ENCODE measurements at places on chromosomes 3 and 15.

GRCh38 chr3:157075693-157076420 is 84.1 kb downstream of the CCNL1 start:
- DNase-seq: no peak

DNA sequence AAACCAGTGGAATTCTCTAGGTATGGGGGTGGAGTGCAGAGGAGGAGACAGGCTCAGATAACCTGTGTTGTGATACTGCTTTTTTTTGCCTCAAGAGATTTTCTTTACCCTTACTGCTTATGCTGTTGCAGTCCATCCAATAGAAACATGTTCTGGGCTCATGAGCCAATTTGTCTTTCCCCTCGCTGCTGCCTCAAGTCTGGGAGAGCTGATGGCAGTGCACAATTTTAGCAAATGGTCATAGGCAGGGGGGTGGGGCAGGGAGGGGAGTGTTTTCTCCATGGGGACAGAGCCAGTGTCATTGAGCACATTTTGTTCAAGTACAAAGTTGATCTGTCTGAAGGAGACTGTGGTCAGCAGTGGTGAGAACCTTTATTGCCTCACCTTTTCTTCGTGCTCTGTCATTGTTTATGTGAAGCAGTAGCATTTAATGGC is 134.9 kb downstream of the MBNL1 start:
- DNase-seq: no peak

- DNase-seq: no peak
Observed at GRCh38 chr3:191005790-191006189, 143.3 kb upstream of the GMNC start.

- no peak for DNase-seq
Observed at GRCh38 chr15:69843900-69844304, 253.8 kb downstream of the TLE3 start.

- DNase-seq: no peak
Observed at GRCh38 chr15:36498916-36499315, 80.5 kb upstream of the CDIN1 start.

DNA sequence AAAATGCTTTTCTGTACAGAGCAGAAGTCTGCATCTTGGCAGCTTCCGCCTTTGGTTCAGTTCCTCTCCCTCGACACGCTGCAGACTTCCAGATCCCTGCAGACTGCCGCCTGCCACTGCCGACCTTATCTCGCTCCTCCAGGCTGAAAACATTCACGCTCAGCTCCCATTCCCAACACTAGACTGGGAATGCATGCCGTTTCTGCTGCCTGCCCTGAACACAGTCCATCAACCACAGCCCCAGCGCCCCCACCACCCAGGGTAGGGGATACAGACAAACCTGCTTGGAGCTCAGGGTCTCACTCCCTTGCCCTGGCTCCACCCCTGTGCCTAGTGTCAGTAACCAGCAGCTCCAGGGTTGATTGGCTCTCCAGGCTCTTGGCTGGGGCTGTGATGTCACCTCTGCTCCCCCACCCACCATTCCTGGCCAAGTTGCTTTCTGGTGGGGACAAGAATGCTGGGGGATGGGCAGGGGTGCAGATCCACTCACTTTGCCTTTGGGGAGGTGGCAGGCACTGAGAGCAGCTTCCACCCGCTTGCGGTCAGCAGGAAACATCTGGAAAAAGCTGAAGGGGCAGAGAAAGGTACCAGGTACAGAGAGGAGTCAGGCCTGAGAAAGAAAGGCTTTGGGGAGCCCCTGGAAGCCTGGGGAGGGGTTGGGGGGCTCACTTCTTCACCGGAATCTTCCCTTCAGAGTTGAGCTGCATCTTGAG is 6.1 kb downstream of the PLCB2 start:
- no peak for DNase-seq

DNA sequence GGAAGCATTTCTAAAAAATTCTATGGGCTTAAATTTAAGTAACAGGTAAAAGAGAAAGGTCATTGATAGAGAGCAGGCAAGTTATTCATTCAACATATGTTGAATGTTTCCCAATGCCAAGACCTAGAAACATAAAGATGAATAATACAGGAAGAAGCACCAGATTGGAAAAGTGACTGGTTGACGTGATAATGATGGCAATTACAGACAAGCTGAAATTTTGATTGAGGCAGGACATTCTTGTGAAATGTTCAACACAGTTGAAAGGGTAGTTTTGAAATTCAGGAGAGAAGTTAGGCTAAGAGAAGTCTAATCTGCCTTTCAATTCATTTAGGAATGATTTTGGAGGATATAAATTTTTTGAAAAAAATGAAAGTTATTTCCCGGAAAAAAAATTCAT is 536.3 kb upstream of the NAALADL2 start:
- DNase-seq: no peak

- DNase-seq: no peak
Observed at GRCh38 chr15:59741274-59741906, 52.3 kb upstream of the BNIP2 start.

DNA sequence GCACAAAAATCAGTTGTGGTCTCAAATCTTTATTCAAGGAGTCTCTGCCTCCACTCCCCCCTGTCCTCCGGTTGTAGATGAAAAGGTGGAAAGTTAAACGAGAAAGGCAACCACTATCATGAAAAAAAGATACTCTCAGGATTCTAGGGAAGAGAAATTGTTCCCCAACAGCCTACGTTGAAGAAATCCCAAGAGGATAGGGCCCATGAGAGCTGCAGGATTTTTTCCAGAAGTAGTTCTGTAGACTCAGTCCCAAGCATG is 14.3 kb downstream of the ZIC1 start:
- DNase-seq: no peak

GRCh38 chr3:23096041-23096440 is 107.1 kb upstream of the UBE2E2 start:
- no peak for DNase-seq

- no peak for DNase-seq
Observed at GRCh38 chr3:171829841-171830517, 13.2 kb upstream of the TMEM212 start.

GRCh38 chr3:134059035-134059601 is 29.4 kb upstream of the SLCO2A1 start:
- DNase-seq: no peak

- DNase-seq: no peak
Observed at GRCh38 chr3:40994611-40995010, 204.7 kb upstream of the CTNNB1 start.

DNA sequence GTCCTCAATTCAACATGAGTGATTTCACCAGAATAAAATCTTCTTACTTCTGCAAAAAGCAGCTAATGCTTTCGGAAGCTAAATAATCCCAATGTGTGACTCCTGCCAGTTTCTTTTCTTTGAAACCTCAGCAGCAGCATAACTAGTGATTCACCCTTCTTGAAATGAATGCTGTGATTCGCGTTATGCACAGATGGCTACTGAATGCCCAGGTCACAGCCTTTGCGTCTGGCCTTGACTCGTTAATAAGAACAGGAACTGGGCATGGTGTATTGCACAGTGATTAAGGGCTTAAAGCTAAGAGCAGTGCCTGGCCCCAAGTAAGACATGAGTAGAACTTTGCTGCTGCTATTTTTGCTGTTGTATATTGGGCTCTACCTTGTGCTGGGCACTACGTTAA is 19.0 kb downstream of the CGNL1 start:
- DNase-seq: no peak

GRCh38 chr3:46901591-46902187 is 24.2 kb downstream of the PTH1R start:
- DNase-seq: no peak

DNA sequence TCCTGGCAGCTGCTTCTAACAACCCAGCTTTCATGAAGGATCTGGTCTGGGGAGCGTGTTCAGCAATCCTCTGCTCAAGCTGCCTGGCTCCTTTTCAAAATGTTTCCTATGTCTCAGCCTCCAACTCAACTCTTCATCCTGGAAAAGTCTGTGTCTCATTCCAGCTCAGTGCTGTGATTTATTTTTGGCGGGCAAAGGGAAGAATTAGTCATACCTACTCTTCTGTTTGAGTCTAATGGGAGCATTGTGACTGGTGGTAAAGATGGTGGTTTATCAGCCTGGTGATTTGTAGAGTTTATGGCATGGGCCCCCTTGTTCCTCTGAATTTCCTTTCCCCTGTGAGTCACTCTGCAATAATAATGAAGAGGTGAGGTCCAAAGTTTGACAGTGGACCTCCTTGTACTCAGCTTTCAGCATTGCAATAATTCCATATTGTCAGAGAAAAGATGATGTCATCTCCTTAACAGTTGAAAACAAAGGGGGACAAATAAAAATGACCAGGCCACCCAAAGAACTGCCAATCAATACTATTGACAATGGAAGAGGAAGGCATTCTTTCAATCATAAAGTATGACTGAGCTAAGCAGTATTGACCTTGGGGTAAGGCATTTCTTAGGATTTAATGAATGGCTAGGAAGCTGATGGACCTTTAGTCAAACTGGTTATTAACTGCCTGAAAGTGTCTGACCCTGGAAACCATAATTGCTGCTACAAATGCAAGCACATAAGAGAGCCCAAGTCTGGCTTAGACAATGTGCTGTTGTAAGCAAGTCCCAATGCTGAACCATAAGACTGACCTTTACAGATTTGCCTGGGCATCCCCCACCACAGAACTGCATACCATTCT is 204.7 kb upstream of the MCTP2 start:
- DNase-seq: no peak

DNA sequence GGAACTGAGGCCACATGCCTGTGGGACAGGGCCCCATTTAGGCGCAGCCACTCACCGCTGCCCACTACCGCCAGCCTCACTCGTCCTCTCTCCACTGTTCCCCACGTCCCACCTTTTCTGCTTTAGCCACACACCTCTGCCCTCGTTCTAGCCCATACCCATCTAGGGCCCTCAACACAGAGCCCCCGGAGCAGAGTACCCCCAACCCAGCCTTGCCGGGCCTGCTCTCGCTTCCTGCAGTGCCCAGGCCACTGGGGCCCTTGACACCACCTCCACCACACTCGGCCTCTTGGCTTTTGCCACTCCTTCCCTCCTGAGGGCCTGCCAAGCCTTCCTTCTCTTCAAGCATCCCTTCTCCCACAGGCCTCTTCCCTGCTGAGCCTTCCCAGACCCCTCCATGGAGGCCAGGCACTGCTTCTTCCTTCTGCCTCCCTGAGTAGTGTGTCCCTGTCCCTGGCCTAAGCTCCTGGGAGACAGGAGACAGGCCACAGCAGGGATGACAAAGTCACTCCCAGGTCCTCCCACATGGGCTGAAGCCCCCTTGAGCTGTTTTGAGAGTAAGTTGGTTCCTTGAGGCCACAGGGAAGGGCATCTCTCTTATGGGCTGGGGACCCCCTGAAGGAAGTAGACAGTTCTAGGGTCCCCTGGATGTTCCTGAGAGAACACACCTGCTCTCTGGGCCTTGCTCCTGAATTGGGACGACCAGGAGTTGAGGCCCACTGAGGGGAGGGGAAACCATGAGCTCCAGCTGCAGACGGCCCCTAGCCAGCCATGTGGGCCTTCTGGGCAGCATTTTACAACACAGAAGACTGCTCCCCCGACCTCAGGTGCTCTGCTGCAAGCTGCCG is 4.4 kb downstream of the PRSS50 start:
- DNase-seq: no peak

DNA sequence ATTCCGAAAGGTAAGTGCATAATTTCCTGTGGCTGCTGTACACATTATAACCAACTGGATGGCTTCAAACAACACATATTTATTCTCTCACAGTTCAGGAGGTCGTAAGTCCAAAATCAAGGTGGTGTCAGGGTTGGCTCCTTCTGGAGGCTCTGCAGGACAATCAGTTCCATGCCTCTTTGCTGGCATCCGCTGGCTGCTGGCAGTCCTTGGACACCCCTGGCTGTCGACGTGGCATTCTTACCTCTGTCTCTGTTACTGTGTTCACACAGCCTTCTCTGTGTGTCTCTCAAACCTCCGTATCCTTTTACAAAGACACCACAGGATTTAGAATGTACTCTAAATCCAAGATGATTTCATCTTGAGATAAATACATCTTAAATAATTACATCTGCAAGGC is 398.8 kb upstream of the ATP10A start:
- no peak for DNase-seq

DNA sequence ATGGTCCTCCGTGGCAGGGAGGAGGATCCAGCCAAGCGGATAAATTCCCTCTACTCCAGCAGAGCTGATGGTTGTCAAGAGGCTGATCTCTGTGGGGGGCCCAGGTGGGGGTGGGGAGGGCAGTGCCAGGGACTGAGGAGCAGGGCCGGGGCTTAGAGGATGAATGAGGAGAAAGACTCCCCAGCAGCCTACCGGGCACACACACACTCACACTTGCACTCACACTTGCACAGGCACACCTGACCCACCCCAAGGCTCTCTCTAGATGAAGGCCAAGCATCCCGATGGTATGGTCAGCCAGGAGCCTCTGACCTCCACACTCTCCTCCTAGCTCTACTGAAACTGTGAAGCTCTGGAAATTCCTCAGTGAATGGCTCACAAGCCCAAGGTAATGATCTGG is 131.3 kb upstream of the PRR20G start:
- DNase-seq: no peak

- no peak for DNase-seq
Observed at GRCh38 chr3:61300786-61301185, 49.5 kb upstream of the FHIT start.

DNA sequence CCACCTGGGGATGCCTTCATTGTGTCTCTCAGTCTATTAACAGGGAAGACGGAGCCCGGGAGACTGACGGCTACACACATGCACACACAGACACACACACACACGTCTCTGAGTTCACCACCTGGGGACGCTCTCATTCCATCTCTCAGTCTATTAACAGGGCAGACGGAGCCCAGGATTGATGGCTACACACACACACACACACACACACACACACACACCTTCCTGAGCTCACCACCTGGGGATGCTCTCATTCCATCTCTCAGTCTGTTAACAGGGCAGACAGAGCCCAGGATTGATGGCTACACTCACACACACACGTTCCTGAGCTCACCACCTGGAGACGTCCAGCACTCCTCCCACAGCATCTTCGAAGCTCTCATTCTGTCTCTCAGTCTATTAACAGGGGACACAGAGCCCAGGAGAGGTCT is 143.9 kb downstream of the OR4M2 start:
- DNase-seq: no peak

DNA sequence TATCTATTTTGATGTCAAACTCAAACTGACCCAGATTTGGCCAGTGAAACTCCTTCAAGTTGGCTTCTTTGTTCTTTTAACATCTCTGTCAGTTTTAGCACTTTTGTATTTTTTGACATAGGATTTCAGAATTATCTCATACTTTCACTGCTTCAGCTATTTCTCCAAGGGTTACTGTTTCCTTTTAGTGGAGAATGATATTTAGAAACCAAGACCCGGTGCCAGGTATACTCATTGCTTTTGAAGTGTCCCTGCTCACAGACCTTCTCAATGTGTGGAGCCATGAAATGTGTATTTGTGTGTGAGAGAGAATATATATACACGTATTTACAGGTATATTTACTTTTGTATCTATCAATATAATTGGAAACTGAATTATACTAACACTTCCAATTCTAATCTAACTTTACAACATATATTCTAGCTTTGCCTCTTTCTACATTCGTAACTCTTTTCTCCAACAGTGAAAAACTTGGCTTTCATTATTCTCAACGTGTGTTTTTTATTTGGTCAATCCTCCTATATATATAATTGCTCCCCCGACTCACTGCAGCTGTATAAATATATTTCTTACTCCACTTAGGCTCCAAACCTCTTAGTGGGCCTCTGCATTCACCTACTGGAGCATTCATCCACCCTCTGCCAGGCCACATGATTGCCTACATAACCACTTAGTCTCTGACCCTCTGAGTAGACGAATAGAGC is 54.0 kb downstream of the OTOL1 start:
- no peak for DNase-seq

GRCh38 chr3:73215901-73216300 is 154.4 kb downstream of the EBLN2 start:
- no peak for DNase-seq
